ENCODE measurements at places on chromosomes 5 and 9. TPM values are rescaled to one million over a fixed set of nuclear protein-coding genes. Genes with fewer than 3 reads are reported as not detected.

DNA sequence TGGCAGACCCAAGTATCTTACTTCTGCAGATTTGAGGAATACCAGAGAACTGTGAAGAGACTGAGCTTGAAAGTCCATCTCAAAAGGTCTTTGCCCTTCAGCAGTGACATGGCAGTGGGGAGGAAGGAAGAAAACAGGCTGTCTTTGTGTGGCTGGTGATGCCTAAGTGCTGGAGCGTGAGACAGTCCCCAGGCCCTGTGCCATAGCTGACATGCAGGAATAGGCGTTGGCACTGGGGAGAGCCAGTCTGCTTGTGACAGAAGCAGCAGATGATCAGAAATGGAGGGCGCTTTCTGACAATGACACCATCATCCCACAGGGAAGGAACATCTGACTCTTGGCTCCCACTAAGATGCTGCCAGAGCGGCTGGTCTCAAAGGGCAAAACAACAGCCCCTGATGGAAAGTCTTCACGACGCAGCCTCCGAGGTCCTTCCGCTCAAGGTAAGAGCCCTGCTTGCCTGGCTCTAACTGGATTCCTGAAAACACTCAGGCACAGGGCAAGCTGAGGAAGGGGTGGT, 15.5 kb upstream of the GLRX start:
- no peak overlapping the region for H3K4me3 ChIP-seq
- H3K27ac ChIP-seq = no peak overlapping the region
- DNase-seq = no peak

GRCh38 chr5:1016036-1016435, 7.4 kb downstream of the NKD2 start:
- H3K27ac ChIP-seq = no peak overlapping the region
- DNase-seq = no peak
- H3K36me3 ChIP-seq = no peaks in the 10 kb centered on the region
- H3K4me3 ChIP-seq = no peak overlapping the region
- no peaks in the 10 kb centered on the region for H3K27me3 ChIP-seq

DNA sequence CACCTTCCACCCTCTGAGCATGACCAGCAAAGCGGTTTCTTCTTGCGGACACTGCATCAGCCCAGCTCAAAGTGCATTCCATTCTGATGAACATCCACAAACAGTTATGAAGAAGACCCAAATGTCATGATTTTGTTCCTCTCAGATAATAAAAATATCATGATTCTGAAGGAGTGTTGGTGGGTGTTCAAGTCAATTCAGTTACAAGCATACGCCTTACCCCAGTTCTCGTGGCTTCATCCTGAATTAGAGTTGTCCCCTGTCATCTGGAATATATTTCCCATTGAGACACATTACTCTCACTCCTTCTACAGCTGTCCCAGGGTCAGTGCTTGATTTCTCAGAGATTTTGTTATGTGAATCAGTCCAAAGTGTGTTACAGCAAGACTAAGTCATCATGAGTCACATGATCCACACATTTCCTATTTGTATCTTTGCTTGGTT, 325.4 kb downstream of the RFX3 start:
- no peak for DNase-seq
- peaks cover 3% of the 10 kb centered on the region for H3K27me3 ChIP-seq
- no peak overlapping the region for H3K4me3 ChIP-seq
- no peak overlapping the region for H3K27ac ChIP-seq

WNK2 gene
- not detected for total RNA-seq

GRCh38 chr9:125541840-125542243, 165.2 kb downstream of the MAPKAP1 start:
- H3K36me3 ChIP-seq = peaks cover 6% of the 10 kb centered on the region
- no peaks in the 10 kb centered on the region for H3K4me1 ChIP-seq
- H3K4me3 ChIP-seq = no peak overlapping the region
- no peak overlapping the region for H3K27ac ChIP-seq

Data from activated CD8-positive, alpha-beta T cell treated with anti-CD3 and anti-CD28 coated beads, Interleukin-2, amount 10 ng/mL, durations not matched to agents 7 days and 5 days (primary cell).